ENCODE measurements at places on chromosomes 1 and 21.

DNA sequence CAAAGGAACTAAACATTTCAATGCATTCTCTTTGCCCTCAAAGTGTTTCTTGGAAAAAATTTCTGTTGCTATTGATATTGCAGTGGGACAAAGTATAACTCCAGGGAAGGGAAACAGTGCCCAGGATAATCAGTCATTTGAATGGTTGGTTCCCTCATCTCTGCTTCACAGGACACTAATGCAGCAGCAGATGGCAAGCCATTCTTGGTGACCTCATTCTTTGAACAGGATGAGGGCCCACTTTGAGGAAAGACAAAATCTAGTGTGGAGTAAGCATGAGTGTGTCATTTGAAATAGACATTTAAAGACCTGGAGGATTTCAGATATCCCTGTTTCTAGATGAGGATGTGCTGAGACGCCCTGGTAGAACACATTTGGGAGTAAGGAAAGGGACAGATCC, 32.3 kb downstream of the CHRM3 start:
- DNase-seq: no peak

- no peak for DNase-seq
Measured at GRCh38 chr1:166350490-166350889, 183.7 kb upstream of the FAM78B start.

- no peak for DNase-seq
Measured at GRCh38 chr1:66503841-66504470, 30.0 kb upstream of the SGIP1 start.

DNA sequence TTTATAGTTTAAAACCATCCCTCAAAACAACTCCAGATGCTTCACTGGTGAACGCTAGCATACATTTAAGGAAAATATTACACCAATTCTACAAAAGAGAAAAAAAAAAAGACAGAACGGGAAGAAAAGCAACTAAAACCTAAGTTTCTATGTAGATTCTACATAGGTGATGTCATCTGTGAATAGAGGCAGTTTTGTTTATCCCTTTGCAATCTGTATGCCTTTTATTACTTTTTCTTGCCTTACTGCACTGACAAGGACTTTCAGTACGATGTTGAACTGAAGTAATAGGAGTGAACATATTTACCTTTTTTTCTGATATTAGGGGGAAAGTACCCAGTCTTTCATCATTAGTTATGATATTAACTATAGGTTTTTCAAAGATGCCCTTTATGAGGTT, 101.7 kb upstream of the HAO2 start:
- no peak for DNase-seq

- no peak for DNase-seq
Measured at GRCh38 chr1:204201348-204202040, 5.2 kb upstream of the KISS1 start.

DNA sequence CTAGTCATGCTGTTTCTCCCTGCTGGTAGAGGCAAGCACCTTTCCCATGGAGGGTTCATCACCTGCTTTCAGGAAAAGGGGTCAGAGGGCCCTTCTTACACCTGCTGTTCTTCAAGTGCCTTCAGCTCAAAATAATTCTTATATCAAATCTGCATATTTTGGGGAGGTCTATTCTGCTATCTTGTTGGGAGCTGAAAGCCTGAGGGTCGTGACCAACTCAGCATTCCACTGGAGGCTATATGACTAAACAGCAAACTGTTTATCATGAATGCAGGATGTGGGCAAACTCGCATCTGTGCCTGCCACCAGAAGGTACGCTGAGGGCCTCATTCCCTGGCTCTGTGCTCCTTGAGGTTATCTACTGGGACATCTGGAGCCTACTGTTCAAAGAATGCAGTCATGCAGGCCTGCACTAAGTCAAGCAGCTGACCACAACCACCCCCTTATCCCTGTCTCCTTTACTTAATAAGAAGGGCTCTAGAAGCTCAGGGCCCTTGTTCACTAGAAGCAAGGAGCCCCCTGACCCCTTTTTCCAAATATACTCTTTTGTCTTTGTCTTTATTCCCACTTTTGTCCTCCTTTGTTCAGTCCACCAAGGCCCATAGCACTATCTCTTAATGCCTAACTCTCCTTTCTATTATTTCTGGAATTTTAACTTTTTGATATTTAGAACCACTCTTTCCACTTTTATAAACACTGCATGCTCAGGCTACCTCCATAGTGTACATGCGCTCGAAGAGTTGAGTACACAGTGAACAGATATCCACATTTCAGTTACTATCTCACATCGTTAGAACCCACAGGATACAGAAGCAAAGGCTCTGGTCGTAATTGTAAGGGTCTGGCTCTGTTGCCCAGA, 4.5 kb upstream of the TRIM17 start:
- no peak for DNase-seq

DNA sequence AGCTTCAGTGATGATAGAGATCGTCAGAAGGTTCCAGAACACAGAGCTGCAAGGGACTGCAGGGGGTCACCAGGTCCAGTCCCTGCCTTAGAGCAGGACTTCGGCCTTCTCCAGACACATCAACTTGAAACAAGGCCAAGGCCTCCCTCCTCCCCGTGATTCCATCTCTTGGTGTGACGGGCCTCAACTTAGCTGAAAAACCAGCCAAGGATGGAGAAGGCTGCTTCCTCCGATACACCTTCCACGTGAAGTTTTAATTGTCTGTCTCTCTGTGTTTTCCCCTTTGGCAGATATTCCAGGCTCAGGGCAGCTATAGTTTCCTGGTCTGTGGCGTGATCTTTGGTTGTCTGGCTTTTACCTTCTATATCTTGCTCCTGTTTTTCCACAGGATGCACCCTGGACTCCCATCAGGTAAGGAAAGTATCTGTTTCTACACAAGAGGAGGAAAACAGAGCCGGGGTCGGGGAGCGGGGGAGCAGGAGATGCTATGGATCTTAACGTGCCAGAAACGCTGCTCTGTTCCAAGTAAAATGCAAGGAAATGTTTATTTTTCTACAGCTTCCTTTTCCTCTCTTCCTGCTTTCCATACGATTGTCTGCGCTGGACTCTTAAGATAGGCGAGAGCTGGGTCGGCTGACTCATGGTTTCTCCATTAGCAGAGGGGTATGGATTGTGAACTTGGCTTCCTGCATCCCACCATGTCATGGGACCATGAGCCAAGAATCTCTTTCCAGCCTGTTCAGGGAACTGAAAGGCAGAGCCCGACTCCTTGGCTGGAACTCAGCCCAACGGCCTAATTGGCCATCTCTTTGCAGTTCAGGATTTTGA, 32.8 kb downstream of the ELK4 start:
- DNase-seq: no peak

DNA sequence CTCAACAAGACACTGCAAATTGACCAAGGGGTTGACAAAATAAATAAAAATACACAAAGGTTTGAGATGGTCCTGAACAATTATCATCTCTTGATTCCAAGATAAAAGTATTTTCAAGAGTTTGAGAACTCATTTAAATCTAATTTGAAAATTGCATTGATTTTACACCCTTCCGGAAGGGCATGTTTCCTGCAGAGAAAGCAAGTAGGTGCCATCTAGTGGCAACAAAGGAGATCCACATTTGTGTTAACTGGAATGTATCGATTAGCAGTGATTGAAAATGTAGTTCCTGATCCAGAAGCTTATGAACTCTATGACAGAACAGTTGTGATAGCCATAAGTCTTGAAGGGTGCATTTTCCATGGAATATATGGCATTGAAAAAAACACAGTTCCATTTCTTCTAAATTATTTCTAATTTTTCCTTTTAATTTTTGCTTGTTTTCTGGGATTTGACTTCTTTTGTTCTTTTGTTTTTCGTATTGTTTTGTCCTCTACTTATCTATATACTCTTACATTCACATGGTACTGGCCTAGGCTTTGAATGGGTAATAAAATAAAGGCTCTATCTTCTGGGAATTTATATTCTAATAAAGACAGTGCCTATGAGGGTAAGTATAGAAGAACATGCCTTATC, 143.7 kb downstream of the DNM3 start:
- DNase-seq: no peak

DNA sequence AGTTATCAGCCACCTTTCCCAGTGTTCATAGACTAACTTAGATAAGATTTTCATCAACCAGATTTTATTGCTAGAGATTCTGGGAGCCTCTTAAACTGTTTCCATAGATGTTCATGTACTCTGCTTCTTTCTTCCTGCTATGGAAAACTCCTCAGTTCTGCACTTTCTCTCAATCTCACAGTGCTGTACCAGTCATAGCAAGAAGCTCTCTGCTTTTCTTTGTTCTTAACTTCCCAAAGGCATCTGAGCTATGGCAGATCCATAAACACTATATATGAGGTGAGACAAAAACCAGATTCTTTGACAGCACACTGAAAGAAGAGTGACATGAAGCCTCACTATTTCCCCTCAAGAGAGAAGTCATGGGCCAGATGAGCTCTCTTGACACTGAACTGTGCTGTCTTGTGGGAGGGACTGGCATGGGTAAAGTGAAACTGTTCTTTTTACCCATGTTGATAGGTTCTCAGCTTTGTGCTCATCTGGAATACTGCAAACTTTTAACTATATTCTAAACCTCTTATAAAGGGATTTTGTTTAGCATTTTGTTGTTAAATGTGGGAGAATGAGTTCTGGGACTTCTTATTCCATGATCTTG, 64.2 kb upstream of the LYPLAL1 start:
- no peak for DNase-seq

DNA sequence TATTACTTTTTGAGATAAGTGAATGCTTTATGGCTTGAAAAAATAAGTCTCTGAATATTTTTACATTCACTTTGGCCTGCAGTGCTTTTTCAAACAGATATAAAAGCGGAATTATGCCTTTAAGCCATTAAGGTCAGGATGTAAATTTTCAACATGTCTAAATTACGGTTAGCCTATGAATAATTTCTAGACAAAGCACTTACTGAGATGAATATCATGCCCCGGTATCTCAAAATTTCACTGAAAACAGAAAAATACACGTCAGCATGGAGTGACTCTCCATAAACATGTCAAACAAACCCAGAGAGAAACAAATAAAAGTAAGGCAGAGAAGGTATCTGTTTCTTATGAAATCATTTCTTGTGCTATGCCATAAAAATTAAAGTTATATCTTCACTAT, 853.9 kb downstream of the KCNT2 start:
- DNase-seq: no peak

GRCh38 chr21:45045481-45045880, 28.9 kb upstream of the ADARB1 start:
- no peak for DNase-seq

DNA sequence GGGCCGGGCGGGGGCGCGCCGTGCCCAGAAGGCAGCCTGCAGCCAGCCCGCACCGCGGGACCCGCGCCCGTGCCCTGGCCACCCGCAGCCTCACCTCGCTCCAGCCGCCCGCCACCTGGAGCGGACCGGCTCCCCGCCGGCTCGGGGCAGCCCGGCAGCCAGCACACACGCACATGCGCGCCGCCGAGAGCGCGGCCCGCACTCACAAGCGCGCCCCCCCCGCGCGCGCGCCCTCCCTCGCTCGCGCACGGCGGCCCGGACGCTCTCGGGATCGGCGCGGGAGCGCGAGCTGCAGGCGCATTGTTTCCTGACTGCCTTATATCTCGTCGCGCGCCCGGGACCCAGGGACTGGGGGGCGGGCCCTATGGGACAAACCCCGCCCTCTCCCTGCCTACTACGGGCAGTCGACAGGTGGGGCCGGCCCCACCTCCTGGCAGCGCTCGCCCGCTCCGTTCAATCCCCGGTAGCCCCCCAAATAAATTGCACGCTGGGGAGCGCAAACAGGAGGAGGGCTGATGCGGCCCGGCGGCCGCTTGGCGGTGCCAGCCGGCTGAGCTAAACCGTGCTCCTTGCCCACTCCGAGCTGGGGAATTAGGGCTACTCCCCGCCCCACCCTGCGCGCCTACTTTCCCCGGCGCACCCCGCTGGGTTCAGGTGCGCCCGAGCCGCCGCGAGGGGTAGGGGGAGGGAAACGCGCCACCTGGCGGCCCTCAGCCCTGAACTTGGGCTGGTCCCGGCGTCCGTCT, at the start of gene MYCL:
Gene MYCL (minus strand): TSS at position 204 of the 746 bp plus-strand sequence. CDS start 483 bp downstream, outside the sequence.
- no peak for DNase-seq

DNA sequence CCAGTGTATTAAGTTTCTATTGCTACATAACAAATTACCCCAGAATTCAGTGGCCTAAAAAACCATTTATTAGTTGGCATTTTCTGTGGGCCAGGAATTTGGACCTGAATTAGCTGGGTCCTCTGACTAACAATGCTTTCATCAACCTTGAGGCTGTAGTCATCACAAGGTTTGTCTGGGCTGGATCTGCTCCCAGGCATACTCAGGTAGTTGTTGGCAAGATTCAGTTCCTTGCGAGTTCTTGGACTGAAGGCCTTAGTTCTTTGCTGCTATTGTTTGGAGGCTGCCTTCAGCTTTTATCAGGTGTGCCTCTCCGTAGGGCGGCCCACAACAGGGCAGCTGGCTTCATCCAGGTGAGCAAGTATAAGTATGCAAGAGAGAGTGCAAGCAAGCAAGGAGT, 31.4 kb upstream of the DEPDC1 start:
- no peak for DNase-seq

- no peak for DNase-seq
Measured at GRCh38 chr1:151905070-151905442, 4.3 kb downstream of the THEM4 start.

GRCh38 chr1:109298666-109299557, 7.9 kb downstream of the MYBPHL start:
- DNase-seq: no peak

- DNase-seq: no peak
Measured at GRCh38 chr21:42330380-42331371, 15.5 kb upstream of the TFF3 start.

GRCh38 chr1:76267631-76268030, 193.1 kb downstream of the ST6GALNAC3 start:
- DNase-seq: no peak

DNA sequence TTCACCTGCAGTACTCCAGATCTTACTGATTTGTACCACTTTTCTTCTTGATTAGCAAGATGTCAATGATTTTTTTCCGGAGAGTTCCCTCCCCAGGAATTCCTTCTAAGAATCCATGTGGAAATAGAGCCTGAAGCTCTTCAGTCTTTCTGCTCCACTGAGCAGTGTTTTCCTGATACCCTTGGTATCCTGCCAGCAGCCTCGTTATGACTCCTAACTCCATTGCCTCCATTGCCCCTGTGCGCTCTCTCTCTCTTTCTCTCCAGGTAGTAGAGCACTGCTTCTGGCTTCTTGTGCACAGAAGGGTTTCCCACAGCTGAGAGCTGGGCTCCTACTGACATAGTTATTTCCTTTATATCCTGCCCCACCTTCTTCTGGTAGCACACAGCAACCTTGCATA, 12.2 kb downstream of the UBE2U start:
- DNase-seq: no peak

DNA sequence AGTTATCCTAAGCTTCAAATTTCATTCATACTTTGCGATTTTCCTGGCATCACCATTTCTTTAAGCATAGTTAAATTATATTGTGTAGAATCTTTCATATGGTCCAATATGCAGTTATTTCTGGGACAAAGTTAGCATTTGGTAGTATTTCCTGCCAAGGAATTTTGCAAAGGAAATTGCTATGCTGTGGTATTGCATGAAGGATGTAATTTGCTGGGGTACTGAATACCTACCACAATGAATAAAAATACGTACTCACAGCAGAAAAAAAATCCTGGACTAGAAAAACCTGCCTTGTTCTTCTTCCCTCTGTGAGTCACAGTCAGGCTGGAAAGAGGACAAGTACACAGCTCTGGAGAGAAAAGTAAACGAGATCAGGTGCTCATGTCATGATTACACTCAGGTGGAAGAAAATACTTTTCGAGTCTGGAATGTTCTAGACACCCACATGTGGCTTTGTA, 241.2 kb downstream of the PTBP2 start:
- DNase-seq: no peak

All from vagina (tissue), 2 donors.